HTR-8/SVneo (cell line): ENCODE measurements at places on chromosomes 16 and 17.

GRCh38 chr17:83183951-83184506, 104.6 kb downstream of the METRNL start:
- DNase-seq, result no peak

- DNase-seq, result no peak
Observed at GRCh38 chr17:17062866-17063265, 20.6 kb downstream of the MPRIP start.

- DNase-seq, result no peak
Observed at GRCh38 chr17:39647256-39647655, 10.3 kb downstream of the STARD3 start.

GRCh38 chr16:12906271-12906670, 4.9 kb downstream of the SHISA9 start:
- no peak for DNase-seq

GRCh38 chr17:55527540-55528118, 16.4 kb upstream of the SMIM36 start:
- DNase-seq, result peak; percentile 54

DNA sequence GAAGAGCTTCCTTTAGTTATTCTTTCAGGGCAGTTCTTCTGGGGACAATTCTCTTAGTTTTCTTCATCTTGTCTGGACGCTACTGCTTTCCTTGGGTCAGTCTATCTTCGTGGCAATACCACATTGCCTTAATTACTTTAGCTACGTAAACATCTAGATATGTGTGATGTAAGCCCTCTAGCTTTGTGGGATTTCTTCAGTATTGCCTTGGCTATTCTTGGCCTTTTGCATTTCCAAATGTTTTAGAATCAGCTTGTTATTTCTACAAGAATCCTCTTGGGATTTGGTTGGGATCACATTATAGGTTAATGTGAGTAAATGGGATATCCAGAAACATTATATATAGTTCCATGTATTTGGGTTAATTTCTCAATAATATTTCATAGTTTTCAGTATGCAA, 9.0 kb upstream of the ST6GALNAC2 start:
- DNase-seq, result no peak

DNA sequence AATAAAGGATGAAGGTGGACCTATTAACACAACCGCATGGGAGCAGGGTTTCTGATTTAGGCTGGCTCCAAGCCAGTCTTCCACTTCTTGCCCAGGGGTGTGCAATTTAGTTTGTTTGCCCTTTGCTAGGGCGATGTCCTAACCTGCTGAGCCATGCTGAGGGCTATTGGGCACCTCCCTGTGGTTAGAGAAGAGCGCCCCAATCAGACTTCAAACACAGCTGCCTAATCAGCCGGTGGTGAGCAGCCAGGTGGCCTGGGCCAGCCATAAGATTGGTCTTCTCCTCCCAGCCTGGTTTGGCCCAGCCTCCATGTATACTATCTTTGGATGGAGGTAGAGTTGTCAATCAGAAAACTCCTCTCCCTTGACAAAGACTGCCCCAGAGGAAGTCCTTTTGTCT, 15.7 kb downstream of the TMEM94 start:
- DNase-seq, result no peak

DNA sequence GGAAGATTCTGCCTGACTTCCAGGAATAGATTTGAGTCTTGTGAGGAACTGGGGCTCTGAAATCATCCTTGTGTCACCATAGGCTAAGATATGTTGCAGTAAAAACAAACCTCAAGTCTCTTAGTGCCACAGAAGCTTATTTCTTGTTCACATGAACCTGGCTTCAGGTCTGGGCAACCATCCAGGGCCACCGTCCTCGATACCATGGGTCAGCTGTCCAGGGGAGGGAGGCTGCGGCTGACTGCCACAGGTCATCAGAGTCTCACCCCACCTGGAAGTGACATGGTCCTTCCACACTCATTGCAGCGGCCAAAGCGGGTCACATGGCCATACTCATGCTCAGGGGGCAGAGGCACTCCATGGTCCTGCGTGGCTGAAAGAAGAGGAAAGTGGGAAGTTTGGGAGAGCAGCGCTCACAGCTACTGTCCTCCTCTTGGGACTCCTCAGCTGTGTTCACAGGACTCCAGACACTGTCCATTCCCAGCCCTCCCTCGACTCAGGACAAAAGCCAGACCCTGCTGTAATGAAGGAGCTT, 284.5 kb downstream of the CBLN1 start:
- DNase-seq, result no peak

- no peak for DNase-seq
Observed at GRCh38 chr17:61312406-61313295, 87.0 kb upstream of the TBX2 start.

GRCh38 chr17:59439741-59440211, 108.3 kb downstream of the YPEL2 start:
- DNase-seq, result no peak

DNA sequence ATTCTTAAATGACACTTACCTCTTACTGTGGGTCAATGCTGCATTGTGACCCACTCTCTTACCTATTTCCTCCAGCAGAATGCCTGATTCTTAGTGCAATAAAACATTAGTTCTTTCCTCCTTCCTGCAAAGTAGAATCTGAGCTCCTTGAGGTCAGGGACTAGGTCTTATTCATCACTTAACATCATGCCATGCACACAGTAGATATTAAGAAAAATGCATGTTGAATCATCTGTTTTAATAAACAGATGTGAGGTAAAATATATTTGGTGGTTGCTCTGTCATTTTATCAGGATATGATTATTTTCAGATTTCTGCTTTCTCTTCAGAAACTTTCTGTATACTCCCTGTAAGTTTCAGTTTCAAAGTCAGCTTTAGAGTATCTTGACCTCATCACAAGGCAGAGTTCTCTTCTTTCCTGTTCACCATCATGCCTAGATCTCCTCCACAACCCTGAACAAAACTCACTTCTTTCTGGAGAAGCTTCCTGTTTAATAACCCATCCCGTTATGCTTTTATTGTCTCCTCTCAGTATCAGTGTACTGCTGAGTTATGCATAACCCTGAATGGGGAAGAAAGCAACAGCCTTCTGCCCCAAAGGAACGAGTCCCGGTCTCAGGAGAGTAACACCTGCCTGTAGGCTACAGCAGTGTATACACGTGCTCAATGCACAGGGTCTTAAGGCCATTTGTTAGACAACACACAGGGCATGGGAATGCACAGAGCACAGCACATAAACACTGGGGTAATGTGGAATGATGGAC, 30.3 kb upstream of the SUPT4H1 start:
- DNase-seq, result no peak

DNA sequence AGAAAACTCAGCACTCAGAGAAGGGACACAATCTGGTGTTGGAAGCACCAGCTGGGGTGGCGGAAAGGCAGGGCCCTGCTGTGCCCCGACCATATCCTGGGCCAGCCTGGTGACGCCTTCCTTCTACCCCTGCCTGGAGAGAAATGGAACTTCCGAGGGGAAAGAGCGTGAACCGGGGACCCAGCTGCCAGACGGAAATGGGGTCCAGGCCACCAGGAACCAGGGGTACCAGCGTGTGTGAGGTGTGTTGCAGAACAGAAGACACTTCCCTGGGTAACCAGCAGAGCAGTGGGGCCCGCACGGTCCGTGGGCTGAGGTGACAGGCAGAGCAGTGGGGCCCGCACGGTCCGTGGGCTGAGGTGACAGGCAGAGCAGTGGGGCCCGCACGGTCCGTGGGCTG, 6.8 kb downstream of the RAB40B start:
- no peak for DNase-seq

GRCh38 chr17:33335491-33336173, 42.5 kb upstream of the ASIC2 start:
- no peak for DNase-seq

DNA sequence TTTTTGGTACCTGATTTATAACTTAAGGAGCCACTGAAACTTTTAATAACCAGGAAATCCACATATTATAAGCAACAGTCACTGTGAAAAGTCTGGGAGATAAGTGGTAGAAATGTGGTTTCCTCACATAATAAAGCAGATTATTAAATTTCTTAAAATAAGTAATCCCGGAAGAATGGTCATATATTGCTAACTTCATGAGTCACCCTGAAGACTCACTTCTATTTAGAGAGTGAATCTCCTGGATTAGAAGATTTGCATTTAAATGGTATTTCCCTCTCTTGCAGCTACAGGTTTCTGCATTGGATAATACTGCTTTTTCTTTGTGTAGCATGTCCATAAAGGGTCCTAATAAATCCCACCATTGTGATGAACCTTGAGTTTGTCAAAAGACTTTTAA, 1286.8 kb upstream of the CDH8 start:
- DNase-seq, result no peak

GRCh38 chr17:45431531-45432404, 902 bp downstream of the ARHGAP27 start:
- peak; percentile 97 for DNase-seq
